ENCODE measurements at places on chromosomes 5 and 9. TPM values are rescaled to one million over a fixed set of nuclear protein-coding genes. Genes with fewer than 3 reads are reported as not detected.

DNA sequence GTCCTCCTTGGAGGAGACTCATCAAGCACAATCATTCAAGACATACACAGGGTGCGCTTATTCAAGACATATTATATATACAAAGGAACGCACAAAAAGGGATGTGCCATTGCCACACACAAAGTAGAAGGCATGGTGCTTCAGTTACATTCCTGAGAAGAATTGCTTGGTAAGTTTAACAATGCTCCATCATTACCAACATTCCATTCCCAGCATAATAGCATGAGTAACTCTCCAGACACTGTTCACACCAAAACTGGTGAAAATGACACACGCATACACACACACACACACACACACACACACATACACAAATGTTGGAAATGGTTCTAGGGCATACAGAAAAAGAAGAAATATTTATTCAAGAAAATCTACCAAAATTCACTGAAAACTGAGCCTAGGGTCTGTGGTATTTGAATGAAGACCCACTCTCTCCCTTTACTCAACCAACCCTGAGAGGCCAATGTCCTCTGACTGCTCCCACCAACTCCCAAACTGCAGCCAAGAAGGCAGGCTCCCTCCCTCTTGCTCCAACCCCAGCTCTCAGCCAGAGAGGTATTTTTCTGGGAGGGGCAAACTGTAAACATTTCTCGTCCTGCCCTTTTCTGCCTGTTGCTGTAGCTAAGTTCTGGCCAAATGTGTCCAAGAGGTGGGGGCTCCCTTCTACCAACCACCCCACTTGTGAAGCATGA lies 19.9 kb downstream of the UGT3A1 start:
- no peaks in the 10 kb centered on the region for H3K27me3 ChIP-seq
- H3K36me3 ChIP-seq = no peaks in the 10 kb centered on the region
- no peak overlapping the region for H3K27ac ChIP-seq
- no peak overlapping the region for H3K4me3 ChIP-seq

GRCh38 chr5:113900816-113901215 lies 387.3 kb downstream of the YTHDC2 start:
- no peak for DNase-seq
- H3K27ac ChIP-seq = no peak overlapping the region
- no peak overlapping the region for H3K4me3 ChIP-seq
- H3K27me3 ChIP-seq = no peaks in the 10 kb centered on the region

The DAPK1 gene
- total RNA-seq = 2.7 TPM

DNA sequence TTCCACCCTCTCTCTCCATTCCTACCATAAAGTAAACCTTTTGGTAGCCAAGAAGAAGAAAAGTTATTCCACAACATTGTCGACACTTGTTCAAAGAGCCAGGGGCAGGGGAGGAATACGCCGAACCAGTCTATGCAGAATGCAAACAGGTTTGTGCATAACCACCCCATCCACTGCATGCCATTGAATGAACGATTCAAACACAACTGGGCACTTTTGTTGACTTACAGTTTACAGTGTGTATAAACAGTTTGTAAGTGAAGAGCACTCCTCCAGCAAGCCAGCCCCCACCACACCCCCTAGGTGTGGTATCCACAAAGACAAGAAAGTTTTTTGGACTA lies 6.8 kb upstream of the S1PR3 start:
- H3K4me3 ChIP-seq = no peak overlapping the region
- H3K27me3 ChIP-seq = no peaks in the 10 kb centered on the region
- H3K4me1 ChIP-seq = peaks cover 3% of the 10 kb centered on the region
- no peaks in the 10 kb centered on the region for H3K36me3 ChIP-seq
- DNase-seq = no peak

GRCh38 chr9:131525643-131526565 lies 5.2 kb downstream of the UCK1 start:
- no peak overlapping the region for H3K27ac ChIP-seq
- no peak overlapping the region for H3K4me3 ChIP-seq
- H3K36me3 ChIP-seq = peaks cover 33% of the 10 kb centered on the region
- DNase-seq = no peak
- H3K27me3 ChIP-seq = no peaks in the 10 kb centered on the region

The ADGRD2 gene
- not detected for total RNA-seq

The SPAG8 gene
- total RNA-seq = 6.3 TPM
